MM.1S (cell line): ENCODE measurements at places on chromosomes 16 and 17.

DNA sequence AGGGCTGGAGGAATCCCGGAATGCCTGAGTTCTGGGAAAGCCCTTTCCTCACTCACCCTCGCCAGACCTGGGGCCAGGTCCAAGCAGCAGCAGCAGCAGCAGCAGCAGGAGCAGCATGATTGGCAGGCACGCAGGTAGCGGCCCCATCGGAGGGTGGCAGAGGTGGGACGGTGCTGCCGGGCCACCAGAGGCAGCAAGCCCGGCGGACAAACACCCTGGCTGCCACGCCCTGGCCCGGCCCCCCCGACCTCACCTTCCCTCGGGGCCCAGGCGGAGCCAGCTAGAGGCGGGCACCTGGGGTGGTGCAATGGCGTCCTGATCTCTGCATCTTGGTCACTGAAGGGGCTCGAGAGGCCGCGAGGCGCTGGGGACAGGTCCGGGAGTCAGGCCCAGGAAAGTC lies 122.4 kb downstream of the LAT start:
- DNase-seq, result no peak

GRCh38 chr16:11171448-11171709 lies 84.6 kb downstream of the SOCS1 start:
- no peak for DNase-seq

GRCh38 chr16:22635357-22635761 lies 124.7 kb downstream of the NPIPB5 start:
- no peak for DNase-seq

DNA sequence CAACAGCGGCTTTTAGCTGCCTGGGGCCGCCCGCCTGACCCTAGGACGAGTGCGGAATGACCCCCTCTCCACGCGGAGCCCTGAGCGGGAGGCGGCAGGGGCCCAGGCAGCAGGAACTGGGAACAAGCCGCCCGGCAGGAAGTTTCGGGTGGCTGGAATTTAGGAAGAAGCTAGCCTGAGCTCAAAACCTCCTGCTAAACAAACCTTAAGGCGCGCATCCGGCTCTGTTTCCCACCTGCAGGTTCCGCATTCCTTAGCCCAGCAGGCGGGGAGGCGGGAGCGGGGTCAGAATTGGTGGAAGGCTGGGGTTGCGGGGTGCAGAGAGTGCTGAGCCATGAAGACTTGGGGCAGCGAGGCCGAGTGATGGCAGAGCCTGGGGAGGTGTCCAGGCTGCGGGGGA lies 813.9 kb downstream of the KCNJ18 start:
- no peak for DNase-seq

GRCh38 chr16:89765292-89765830 lies 44.0 kb downstream of the ZNF276 start:
- DNase-seq, result no peak
